Urothelium cell line (cell line): ENCODE measurements at places on chromosomes 1 and 21.

DNA sequence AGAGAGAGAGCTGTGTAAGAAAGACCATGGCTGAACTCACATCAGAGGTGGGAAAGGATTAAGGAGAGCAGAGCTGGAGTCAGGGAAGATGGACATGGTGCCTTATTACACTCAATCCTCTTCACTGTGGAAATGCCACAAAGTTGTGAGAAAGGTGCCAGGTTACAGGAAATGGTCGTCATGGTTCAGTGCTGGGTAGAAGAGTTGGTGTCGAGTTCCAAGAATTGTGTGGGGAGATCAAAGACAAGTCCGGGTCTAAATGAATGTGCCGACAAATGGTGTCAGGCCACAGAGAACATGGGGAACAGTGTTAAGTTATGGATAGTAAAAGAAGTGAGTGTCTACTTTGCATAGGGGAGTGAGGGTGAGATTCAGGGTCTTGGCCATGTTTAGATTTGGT is 40.9 kb downstream of the LAMC2 start:
- no peak for DNase-seq

DNA sequence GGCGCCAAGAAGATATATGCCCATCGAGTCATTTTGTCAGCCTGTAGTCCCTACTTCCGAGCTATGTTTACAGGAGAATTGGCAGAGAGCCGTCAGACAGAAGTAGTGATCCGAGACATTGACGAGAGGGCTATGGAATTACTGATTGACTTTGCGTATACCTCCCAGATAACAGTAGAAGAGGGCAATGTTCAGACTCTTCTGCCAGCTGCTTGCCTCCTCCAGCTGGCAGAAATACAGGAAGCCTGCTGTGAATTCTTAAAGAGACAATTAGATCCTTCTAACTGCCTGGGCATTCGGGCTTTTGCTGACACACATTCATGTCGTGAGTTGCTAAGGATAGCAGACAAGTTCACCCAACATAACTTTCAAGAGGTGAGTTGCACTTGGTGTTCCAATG is 19.1 kb downstream of the KLHL20 start:
- DNase-seq, result no peak

GRCh38 chr21:35201288-35201687 is 152.2 kb upstream of the RUNX1 start:
- DNase-seq, result no peak

- DNase-seq, result no peak
Observed at GRCh38 chr1:103002005-103002404, 106.3 kb downstream of the COL11A1 start.

DNA sequence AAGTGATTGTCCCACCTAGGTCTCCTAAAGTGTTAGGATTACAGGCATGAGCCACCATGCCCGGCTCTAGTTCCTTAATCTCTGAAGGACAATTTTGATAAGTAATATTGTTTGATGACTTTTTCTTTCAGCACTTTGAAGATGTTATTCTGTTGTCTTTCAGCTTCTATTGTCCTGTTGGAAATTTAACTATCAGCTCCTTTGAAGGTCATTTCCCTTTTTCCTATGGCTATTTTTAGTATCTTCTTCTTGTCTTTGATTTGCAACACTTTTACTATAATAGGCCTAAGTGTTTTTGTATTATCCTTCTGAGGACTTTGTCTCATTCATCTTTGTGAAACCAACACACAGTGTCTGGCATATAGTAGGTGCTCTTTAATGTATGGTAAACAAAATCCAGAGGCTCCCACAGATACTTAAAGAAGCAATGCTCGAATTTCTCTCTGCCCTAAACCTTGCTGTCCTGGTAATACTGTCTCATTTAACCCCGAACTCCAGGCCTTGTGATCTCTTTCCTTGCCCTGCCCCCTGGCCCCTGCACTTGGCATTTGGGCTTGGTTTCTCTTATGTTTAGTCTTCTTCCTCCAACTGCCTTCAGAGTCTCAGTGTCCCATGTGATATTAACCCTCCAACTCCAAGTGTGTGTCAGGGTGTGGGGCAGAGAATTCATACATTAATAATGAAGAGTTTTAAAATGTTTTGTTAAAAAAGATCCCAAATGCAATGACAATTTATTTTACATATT is 19.0 kb upstream of the AGO1 start:
- no peak for DNase-seq

DNA sequence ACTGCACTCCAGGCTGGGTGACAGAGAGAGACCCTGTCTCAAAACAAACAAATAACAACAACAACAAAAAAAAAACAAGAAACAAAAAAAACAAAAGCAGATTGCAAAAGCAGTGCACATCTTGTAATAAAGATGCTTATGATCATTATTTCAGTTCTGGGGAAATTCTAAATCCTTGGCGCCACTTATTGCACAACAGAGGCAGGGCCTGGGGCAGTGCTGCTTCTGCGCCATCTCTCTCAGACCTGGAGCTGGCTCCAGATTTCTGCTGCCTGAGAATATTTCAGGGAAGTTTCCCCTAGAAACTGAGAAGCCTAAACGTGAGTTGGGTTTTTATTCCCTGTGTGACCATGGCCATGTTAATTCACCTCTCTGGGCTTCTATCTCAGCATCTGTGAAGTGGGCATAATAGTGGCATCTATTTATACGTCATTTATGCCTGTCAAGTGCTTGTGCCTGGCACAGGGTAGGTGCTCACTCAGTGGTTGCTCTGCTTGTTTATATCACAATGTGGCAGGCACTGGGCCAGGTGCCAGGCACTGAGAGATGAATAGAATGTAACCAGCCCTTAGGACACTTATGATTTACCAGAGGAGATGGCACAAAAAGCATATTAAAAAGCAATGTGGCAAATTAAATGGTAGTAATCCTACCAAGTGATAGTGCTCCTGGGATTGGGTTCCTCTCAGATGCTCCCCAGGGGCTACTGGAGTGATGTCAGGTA is 67.9 kb downstream of the MDM4 start:
- no peak for DNase-seq
